ENCODE measurements at places on chromosomes 4 and X.

GRCh38 chrX:9072281-9072680, 38.4 kb upstream of the FAM9B start:
- DNase-seq = no peak

GRCh38 chrX:154539077-154539476, 7.6 kb downstream of the G6PD start:
- DNase-seq = no peak

DNA sequence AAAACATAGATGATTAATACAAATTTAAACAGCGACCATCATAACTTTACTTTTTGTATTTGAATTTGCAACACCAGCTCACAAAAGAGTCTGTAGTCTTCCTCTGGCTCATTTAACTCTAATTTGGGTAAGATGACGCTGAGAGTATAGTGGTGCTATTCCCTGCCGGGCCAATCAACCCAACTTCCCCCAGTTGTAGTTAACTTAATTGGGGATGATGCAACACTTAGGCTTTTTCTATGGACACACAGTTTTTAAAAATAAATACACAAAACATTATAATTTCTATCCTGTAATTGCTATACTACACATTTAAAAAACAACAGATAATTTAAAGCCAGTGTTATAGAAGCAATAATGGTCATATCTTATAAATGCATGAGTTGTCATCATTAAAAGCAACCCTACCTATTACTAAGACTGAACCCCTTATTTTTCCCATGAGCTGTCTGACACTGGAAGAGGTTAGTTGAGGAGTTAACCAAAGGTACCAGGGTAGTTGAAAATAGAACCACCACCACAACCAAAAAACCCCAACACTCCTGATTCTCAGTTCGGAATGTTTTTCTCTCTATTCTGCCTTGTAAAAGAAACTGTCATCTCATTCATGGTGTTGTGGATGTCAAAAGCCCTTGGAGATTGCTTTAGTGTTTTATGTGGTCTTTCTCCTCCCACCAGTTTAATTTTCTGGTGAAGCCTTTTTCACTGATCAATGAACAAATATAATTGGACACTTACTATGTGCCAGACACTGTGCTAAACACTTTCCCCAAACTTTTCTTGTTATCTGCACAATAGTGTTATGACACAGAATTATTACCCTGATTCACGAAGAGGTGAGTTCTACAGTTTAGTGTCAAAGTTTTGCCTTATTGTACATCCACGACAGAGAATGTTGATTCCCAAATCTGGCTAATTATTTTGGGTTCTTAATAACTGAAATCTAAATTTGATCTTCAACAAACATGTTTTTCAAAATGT, 61.5 kb upstream of the RAPGEF2 start:
- DNase-seq = no peak

GRCh38 chr4:8201321-8201781, 2.3 kb downstream of the SH3TC1 start:
- DNase-seq = peak; percentile 18

DNA sequence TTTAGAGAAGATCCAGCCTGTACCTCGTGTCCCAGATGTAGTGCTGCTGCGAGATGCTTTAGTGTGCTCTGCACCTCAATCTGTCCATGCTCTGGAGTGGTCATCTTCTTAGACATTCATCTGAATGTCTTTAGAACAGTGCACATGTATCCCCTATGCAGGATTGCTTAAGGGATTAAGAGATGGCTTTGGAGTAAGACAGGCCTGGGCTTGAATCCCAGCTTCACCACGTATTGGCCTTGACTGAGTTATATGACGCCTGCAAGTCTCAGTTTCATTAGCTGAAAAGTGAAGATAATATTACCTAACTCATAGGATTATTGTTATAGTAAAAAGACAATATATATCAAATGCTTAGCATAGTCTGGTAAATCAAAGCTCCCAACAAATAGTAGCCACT, 98.3 kb downstream of the NFKB1 start:
- no peak for DNase-seq

DNA sequence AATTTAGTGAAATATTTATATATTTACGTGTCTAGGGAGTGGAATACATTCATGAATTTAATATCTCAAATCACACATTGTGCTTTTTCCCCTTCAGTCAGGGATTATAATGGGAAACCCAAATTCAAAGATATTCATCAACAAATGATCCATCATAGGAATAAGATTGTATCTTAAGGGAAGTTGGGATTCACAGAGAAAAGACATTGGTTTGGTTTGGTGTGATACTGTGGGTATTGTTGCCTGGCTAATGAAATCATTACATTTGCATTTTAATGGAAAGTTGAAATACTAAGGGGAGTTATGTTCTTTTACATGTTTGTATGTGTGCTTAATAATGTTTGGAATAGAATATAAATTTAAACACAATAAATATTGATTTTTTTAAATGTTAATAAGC, 1.7 kb downstream of the TET2 start:
- no peak for DNase-seq

DNA sequence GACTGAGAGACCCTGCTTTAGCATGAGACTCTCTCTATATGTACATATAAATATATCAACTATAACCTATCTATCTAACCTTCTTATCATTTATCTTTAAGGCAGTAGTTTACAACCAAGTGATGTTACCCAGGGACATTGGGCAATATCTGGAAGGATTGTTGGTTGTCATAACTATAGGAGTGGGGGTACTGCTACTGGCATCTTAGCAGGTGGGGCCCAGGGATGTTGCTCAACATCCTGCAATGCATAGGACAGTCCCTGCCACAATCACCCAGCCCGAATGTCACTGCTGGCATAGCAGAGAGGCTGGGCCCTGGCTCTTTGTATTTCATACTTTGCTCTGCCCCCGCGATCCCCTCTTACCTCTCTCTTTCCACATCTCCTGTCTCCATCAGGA, 397.7 kb downstream of the IL15 start:
- no peak for DNase-seq

- DNase-seq = no peak
Observed at GRCh38 chr4:40886931-40887763, 137.4 kb downstream of the NSUN7 start.
